Progenitor cell of endocrine pancreas (in vitro differentiated cells): ENCODE measurements at places on chromosomes 1 and 21. TPM values are rescaled to one million over a fixed set of nuclear protein-coding genes. Genes with fewer than 3 reads are reported as not detected.

The MYBPH gene
- not detected in 2 replicates for total RNA-seq

DNA sequence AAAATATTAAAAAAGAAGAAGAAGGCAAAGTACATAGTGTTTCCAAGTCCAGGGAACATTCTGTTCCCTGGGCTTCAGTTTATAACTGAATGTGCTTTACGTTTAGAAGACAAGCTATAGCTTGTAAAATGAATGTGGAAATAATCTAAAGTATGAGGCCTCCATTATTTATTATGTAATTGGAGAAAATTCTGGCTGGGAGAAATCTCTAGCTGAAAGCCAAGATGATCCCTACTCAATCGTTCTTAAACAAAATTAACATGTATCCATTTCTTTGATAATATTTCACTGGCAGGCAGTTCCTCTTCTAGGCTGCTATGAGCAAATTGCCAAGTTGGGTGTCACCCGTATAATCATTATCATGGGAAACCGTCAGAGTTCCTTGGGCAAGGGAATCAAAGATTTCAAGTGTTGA is 52.2 kb upstream of the ETS2 start:
- H3K4me3 ChIP-seq = no peak overlapping the region
- no peaks in the 10 kb centered on the region for H3K36me3 ChIP-seq
- peaks cover 7% of the 10 kb centered on the region for H3K4me1 ChIP-seq
- H3K27me3 ChIP-seq = peaks cover 7% of the 10 kb centered on the region

DNA sequence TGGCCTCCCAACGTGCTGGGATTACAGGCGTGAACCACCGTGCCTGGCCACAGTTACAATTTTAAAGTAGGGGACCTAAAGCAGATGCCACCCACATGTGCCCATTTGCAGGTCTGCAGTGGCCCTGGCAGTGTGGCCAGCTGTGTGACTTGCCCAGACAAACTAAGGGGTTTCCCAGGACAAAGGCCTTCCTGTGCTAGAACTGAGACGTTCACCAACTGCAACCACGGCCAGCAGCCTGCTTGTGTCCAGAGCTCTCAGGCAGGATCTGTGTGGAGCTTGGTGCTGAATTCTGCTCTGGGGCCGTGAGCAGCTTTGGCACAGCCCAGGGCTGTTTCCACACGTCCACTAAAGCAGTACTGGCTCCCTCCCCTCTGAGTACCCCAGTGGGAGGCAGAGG is 10.6 kb upstream of the PTTG1IP start:
- no peak overlapping the region for H3K4me3 ChIP-seq
- no peak for DNase-seq
- peaks cover 14% of the 10 kb centered on the region for H3K27me3 ChIP-seq
- H3K36me3 ChIP-seq = no peaks in the 10 kb centered on the region

The C1orf210 gene
- 31.4 and 34.3 TPM in 2 replicates for total RNA-seq

GRCh38 chr1:43936431-43937151 is 3.0 kb downstream of the ARTN start:
- peaks cover 6% of the 10 kb centered on the region for H3K4me1 ChIP-seq
- no peaks in the 10 kb centered on the region for H3K36me3 ChIP-seq
- H3K27me3 ChIP-seq = peaks cover 37% of the 10 kb centered on the region
- peak; percentile 43 for DNase-seq
- H3K4me3 ChIP-seq = peak overlapping the region; percentile 77

DNA sequence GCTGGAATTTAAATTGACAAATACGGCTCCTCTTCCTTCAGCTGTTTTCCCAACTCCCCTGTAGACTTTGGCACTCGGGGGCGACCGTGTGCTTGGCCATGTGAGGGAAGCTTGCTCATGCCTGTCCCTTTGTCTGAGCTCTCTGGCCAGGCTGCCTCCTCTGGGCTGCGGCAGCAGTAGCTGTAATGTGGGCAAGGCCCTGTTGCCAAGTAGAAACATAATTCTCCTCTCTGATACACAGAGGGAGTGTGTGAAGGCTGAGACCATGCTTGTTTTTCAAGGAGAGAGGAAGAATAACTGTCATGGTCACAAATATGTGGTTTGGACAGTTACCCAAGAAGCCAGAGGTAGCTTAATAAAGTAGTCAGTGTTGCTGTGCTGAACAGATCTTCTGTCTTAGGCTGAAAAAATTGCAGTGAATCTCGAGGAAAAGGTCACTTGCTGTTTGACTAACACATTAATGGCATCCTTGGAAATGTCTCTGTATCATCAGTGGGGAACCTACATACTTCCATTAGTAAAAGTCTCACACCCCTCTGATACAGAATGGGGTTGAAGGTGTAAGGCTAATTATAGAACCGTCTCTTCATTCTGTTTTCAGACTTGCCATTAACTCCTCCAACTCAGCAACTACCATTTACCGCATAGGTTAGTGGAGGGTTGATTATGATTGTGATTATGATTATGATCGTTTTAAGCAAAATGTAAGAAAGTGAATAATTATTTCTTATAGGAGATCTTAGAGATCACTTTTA is 94.6 kb downstream of the TGFB2 start:
- H3K27me3 ChIP-seq = no peaks in the 10 kb centered on the region
- H3K4me1 ChIP-seq = peaks cover 1% of the 10 kb centered on the region
- peak overlapping the region; percentile 86 for H3K27ac ChIP-seq
- peaks cover 34% of the 10 kb centered on the region for H3K36me3 ChIP-seq

The PTP4A2 gene
- 157 and 161 TPM in 2 replicates for total RNA-seq

- no peak for DNase-seq
- no peaks in the 10 kb centered on the region for H3K36me3 ChIP-seq
- H3K27me3 ChIP-seq = no peaks in the 10 kb centered on the region
- H3K4me1 ChIP-seq = no peaks in the 10 kb centered on the region
- H3K4me3 ChIP-seq = no peak overlapping the region
Observed at GRCh38 chr1:160797861-160798273, 1.9 kb downstream of the LY9 start.

DNA sequence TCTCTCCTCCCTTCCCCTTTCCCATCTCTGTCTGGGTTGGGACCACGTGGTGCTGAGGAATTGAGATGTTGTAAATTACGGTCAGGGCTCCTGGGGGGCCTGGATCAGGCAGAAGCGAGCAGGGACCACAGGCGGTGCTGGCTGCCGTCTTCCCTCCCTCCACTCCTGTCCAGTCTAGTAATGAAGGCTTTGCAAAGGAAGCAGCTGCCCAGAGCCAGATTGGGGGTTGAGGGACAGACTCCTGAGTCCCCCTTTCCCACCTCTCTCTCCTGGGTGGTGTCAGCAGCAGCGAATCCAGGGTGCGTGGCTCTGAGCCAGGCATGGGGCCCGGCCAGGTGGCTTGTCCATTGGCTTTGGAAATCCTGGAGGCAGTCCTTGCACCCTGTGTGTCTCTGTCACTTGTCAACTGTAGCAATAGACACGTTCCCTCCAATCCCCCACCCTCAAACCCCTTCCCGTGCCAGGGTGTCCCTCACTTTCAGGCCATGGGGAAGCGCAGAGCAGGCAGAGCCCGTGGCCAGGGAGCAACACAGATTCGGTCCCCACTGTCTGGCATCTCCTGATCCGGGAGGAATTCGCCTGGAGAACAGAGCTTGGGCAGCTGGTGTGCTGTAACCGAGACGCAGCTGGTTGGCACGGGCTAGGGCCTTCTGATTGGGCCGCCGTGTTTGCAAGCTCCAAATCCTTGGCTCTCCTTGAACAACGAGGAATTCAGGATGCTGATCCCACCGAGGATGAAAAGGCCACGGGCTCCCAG is 64.8 kb upstream of the WNT4 start:
- no peaks in the 10 kb centered on the region for H3K36me3 ChIP-seq
- H3K4me3 ChIP-seq = no peak overlapping the region
- H3K4me1 ChIP-seq = no peaks in the 10 kb centered on the region
- no peak overlapping the region for H3K27ac ChIP-seq

DNA sequence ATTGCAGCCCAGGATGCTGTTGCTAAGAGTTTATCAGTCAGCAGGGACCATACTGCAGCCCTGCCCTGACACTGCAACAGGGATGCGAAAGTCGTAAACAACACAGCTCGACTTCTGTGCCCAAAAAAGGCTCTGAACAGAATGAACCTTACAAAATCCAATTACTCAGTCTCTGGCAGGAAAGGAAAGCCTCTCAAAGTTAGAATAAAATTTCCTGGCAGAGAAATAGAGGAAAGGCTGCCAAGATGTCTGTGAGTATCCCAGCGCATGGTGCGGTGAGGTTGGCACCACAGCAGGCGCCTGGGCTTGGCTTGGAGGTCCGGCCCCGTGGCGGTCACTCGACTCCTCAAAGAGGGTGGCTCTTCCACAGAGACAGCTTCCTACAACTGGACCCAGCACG is 185.8 kb downstream of the PCP4 start:
- no peak for DNase-seq
- peaks cover 6% of the 10 kb centered on the region for H3K36me3 ChIP-seq
- H3K4me1 ChIP-seq = peaks cover 2% of the 10 kb centered on the region
- no peak overlapping the region for H3K27ac ChIP-seq

GRCh38 chr1:155504207-155504606 is 58.4 kb downstream of the ASH1L start:
- DNase-seq = no peak
- H3K36me3 ChIP-seq = peaks cover 1% of the 10 kb centered on the region
- H3K4me3 ChIP-seq = no peak overlapping the region
- no peaks in the 10 kb centered on the region for H3K27me3 ChIP-seq
- peaks cover 2% of the 10 kb centered on the region for H3K4me1 ChIP-seq

DNA sequence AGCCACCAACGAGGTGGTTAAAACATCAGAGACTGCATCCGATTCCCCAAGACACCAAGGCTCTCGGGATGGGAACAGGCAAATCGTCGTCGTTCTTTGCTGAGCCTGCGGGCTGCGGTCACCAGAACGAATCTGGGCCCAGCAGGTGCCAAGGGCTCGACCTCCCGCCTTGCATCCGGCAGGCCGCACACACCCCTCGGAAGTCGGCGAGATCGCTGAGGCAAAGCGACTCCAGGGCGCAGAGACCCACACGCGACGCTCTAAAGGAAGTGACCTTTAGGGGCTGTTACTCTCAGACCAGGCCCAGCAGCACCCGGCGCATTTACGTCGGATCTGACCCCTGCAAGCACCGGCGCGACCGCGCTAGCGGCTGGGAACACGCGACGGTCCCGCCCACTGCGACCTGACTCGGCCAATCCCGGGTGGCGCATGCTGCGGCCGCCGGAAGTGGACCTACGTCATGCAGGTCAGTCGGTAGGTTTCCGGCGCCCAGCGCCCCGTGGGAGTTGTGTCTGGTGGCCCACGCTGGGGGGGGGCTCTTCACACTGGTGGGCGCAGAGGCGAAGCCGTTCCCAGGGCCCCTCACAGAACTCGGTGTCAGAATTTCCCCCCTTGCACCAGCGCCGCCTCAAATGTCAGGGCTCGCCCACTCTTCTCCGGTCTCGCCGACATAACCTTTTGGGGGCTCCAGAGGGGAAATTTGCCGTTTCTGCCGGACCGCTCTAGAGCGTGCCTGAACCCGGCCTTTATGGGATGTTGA is 7.5 kb upstream of the PARK7 start:
- no peaks in the 10 kb centered on the region for H3K4me1 ChIP-seq
- no peaks in the 10 kb centered on the region for H3K36me3 ChIP-seq
- H3K27me3 ChIP-seq = peaks cover 6% of the 10 kb centered on the region
- no peak overlapping the region for H3K4me3 ChIP-seq
- no peak for DNase-seq

The TSNAX gene
- total RNA-seq = 33.2 and 35.6 TPM in 2 replicates

GRCh38 chr1:87951409-87951808 is 622.7 kb downstream of the LMO4 start:
- H3K4me1 ChIP-seq = peaks cover 3% of the 10 kb centered on the region
- no peak overlapping the region for H3K4me3 ChIP-seq
- DNase-seq = no peak
- H3K36me3 ChIP-seq = no peaks in the 10 kb centered on the region
- no peak overlapping the region for H3K27ac ChIP-seq

DNA sequence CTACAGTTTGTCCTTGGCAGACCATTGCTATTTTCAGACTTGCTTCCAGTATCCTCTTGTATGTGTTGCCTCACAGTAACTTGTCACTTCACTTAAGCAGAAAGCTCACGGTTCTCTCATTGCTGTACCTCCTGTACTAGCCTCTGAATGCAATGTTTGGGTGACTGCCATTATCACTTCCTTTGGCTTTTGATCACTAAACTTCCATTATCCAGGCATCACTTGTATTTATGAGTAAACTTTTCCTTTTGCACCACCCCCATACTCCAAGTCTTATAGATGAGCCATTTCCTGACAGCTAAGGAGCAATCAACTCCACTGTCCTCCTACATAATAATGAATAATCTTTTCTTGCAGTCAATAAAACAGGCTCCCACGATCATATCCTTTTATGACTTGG is 255.3 kb downstream of the PDE4B start:
- no peaks in the 10 kb centered on the region for H3K27me3 ChIP-seq
- H3K4me3 ChIP-seq = no peak overlapping the region
- no peaks in the 10 kb centered on the region for H3K36me3 ChIP-seq
- H3K27ac ChIP-seq = no peak overlapping the region

The LCE3E gene
- not detected in 2 replicates for total RNA-seq

The CATSPERE gene
- total RNA-seq = 1.8 and 2.0 TPM in 2 replicates

- H3K4me1 ChIP-seq = peaks cover 5% of the 10 kb centered on the region
- peak overlapping the region; percentile 42 for H3K27ac ChIP-seq
- peaks cover 3% of the 10 kb centered on the region for H3K36me3 ChIP-seq
- no peak overlapping the region for H3K4me3 ChIP-seq
- no peak for DNase-seq
Observed at GRCh38 chr1:155012776-155013602, 10.4 kb downstream of the ZBTB7B start.

GRCh38 chr1:95467036-95467435 is 233.0 kb downstream of the RWDD3 start:
- no peak overlapping the region for H3K4me3 ChIP-seq
- no peaks in the 10 kb centered on the region for H3K27me3 ChIP-seq
- no peak for DNase-seq
- no peak overlapping the region for H3K27ac ChIP-seq
- no peaks in the 10 kb centered on the region for H3K4me1 ChIP-seq
- peaks cover 2% of the 10 kb centered on the region for H3K36me3 ChIP-seq

- H3K27ac ChIP-seq = no peak overlapping the region
- no peaks in the 10 kb centered on the region for H3K36me3 ChIP-seq
- peaks cover 16% of the 10 kb centered on the region for H3K4me1 ChIP-seq
Observed at GRCh38 chr1:209552406-209553264, 30.9 kb upstream of the CAMK1G start.

The UBASH3A gene
- total RNA-seq = not detected in 2 replicates

DNA sequence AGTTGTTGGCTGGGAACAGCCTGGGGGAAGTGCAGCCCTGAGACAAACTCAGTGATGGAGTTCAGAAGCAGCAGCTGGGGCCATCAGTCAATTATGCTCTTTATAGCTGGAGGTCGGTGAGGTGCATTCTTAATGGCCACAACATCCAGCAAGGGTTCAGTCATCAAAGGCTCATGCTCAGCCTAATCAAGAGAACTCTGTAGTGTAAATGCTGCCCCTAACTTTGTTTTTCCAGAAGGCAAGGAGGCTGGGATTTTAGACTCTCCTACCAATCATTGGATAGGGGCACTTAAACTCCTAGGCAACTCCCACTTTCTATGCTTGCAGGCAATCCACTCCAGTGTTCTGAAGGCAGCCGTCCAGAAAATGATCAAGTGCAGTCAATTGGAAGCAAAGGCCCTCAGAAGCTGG is 15.0 kb upstream of the RGS4 start:
- H3K4me1 ChIP-seq = peaks cover 5% of the 10 kb centered on the region
- H3K27ac ChIP-seq = no peak overlapping the region
- peaks cover 2% of the 10 kb centered on the region for H3K27me3 ChIP-seq
- no peak for DNase-seq
- no peak overlapping the region for H3K4me3 ChIP-seq

The CRP gene
- not detected in 2 replicates for total RNA-seq

GRCh38 chr21:44433791-44434567 is 21.3 kb upstream of the LRRC3 start:
- no peak overlapping the region for H3K27ac ChIP-seq
- H3K27me3 ChIP-seq = peaks cover 3% of the 10 kb centered on the region

The MPC2 gene
- 81.3 and 90.2 TPM in 2 replicates for total RNA-seq
